ENCODE measurements at places on chromosomes 12 and 14. TPM values are rescaled to one million over a fixed set of nuclear protein-coding genes. Genes with fewer than 3 reads are reported as not detected.

CHURC1 gene
- 44.0 TPM for total RNA-seq

TUBA1C gene
- 523 TPM for total RNA-seq

RTL1 gene
- total RNA-seq: not detected

HOXC6 gene
- total RNA-seq: 0.58 TPM

TROAP gene
- total RNA-seq: 62.4 TPM

SYCP3 gene
- 0.25 TPM for total RNA-seq

DNA sequence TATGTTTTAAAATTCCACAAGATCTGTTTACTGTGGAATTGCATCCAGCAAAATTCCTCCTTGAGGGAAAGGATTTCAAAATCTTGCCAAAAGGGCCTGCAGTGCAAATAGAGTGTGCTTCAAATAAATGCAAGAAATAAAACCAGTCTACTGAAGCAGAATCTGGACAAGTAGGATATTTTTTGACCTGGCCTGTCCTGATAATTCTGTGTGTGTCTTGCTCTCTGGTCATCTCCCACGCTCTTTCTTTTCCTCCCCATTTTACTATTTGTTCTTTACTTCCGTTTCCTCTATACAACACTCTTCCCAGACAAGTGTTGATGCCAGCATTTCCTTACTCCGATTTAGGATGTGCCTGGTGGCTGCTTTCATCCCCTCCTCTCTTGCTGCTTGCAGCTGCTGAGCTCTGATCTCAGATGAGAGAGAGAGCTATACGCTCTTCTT is 115.9 kb downstream of the GPR135 start:
- DNase-seq: peak; percentile 58
- H3K4me3 ChIP-seq: no peak overlapping the region
- no peaks in the 10 kb centered on the region for H3K27me3 ChIP-seq
- peaks cover 6% of the 10 kb centered on the region for H3K4me1 ChIP-seq
- peaks cover 2% of the 10 kb centered on the region for H3K36me3 ChIP-seq

DNA sequence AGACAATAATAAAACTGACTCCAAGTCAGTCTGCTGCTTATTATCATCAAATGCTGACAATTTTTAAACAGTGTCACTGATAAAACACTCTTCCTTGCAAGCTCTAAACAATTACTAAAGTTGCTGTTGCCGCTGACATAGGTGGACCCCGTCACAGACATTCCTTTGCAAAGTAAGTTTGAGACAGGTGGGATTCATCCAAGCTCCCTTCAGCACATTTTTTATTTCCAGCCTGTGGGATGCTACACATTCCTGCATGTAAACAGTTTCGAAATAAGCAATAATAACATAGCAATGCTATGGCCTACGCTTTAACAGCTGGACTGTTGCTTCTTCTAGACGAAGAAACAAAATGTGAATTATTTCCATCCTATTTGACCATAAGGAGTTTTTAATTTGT is 85.4 kb upstream of the HIF1A start:
- no peak overlapping the region for H3K4me3 ChIP-seq
- H3K36me3 ChIP-seq: no peaks in the 10 kb centered on the region
- peaks cover 24% of the 10 kb centered on the region for H3K4me1 ChIP-seq
- H3K27me3 ChIP-seq: no peaks in the 10 kb centered on the region
- peak overlapping the region; percentile 74 for H3K27ac ChIP-seq
- DNase-seq: no peak

GRCh38 chr12:64931981-64932380 is 107.5 kb downstream of the TBC1D30 start:
- no peaks in the 10 kb centered on the region for H3K4me1 ChIP-seq
- DNase-seq: no peak
- H3K27ac ChIP-seq: no peak overlapping the region
- H3K36me3 ChIP-seq: no peaks in the 10 kb centered on the region

GRCh38 chr12:107134558-107134957 is 41.2 kb upstream of the CRY1 start:
- DNase-seq: no peak
- H3K27me3 ChIP-seq: no peaks in the 10 kb centered on the region
- no peak overlapping the region for H3K27ac ChIP-seq
- H3K4me3 ChIP-seq: no peak overlapping the region

DNA sequence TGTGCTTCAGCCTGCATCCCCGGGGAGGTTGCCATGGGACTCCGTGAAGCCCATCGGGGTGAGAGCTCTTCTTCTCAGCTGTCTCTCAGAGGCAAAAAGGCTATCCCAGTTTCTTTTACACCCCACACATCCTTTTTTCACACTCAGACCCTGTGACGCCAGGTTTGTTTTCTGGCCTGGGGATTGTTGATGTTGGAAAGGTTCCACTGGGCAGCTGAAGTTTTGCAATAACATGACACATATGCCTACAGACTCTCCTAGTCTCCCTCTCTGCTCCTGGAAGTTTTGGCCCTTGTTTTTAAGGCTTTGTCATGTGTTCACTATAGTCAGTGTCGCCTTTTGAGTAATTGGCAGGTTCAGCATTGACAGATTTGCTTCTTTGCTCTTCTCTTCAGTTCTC is 118.6 kb downstream of the SMOC1 start:
- peaks cover 3% of the 10 kb centered on the region for H3K4me1 ChIP-seq
- peaks cover 2% of the 10 kb centered on the region for H3K27me3 ChIP-seq
- peak; percentile 83 for DNase-seq
- H3K27ac ChIP-seq: no peak overlapping the region

GRCh38 chr14:54597795-54598443 is 31.0 kb downstream of the SAMD4A start:
- peak; percentile 54 for DNase-seq
- H3K4me3 ChIP-seq: no peak overlapping the region
- H3K4me1 ChIP-seq: peaks cover 44% of the 10 kb centered on the region
- H3K36me3 ChIP-seq: no peaks in the 10 kb centered on the region

GRCh38 chr14:91010153-91010533 is 50.3 kb downstream of the RPS6KA5 start:
- no peak overlapping the region for H3K4me3 ChIP-seq
- no peaks in the 10 kb centered on the region for H3K27me3 ChIP-seq
- no peaks in the 10 kb centered on the region for H3K4me1 ChIP-seq
- no peak for DNase-seq

DNA sequence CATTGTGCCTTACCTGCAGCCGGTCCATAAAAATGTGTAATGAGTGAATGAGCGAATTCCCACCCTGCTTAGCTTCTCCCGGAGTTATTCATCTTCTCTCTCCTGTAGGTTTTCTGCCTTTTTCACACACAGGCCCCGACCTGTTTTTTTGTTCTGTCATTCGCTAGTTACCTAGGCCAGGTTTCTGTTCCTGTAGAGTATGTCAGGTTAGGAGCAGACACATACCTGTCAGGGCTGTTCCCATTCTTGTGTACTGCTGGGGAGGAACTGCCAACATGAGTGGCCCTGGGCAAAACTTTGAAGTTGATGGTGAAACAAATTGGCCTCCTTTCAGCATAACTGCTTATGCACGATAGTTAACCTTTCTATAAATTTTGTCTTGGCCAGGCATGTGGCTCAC is 140.1 kb downstream of the SYNE2 start:
- H3K27me3 ChIP-seq: no peaks in the 10 kb centered on the region
- no peak overlapping the region for H3K4me3 ChIP-seq
- no peak overlapping the region for H3K27ac ChIP-seq

DNA sequence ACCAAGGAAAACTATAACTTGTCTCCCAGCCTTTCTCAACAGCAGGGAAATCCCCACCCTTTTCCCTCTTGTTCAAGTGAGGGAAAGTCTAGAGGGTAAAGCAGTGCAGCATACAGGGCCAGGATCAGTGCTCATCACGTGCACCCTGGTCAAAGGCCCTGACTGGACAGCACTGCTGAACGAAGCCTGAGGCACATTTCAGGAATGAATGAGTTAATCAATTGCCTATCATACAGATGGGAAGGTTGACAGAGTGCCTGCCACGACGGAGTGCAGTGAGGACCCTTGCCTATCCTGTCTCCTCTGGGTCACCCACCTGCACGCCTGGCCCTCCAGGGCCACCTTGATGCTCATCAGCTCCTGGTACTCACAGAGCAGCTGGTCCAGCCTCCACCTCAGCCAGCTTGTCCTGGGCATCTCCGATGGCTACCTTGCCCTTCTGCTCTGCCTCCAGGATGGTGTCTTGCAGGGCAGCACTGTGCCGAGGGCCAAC is 11.7 kb upstream of the KRT73 start:
- H3K4me1 ChIP-seq: no peaks in the 10 kb centered on the region
- H3K27ac ChIP-seq: no peak overlapping the region
- peaks cover 9% of the 10 kb centered on the region for H3K27me3 ChIP-seq
- no peak overlapping the region for H3K4me3 ChIP-seq

- H3K27ac ChIP-seq: no peak overlapping the region
- no peaks in the 10 kb centered on the region for H3K27me3 ChIP-seq
- no peak for DNase-seq
- no peaks in the 10 kb centered on the region for H3K4me1 ChIP-seq
- no peaks in the 10 kb centered on the region for H3K36me3 ChIP-seq
- no peak overlapping the region for H3K4me3 ChIP-seq
These were observed 1.4 kb downstream of the RIMBP2 start for GRCh38 chr12:130714591-130715149.

DNA sequence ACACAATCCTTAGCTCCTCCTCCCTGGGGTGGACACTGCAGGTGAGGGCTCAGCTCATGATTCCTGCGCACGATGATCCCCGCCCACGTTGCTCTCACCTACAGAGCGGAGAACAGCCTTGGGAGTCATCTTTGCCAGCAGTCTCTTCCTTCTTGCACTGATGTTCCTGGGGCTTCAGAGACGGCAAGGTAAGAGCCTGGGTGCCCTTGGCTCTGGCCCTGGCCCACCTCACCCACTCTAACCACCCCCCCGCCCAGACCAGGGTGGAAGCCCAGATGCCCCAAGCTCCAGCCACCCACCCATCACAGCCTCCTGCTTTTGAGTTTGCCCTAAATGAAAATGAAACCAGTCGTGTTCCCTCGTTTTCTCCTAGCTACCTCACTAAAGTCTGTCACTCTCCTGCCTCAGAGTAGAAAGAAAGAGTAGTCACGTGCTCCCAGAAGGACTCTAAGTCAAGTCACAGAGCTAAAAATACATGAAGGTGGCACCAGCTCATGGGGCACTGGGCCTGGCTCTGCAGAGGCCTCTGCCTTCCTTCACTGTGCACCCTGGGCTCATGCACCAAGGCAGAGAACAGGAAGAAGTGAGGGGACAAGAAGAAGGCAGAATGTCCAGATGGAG is 9.0 kb downstream of the TAPBPL start:
- H3K4me3 ChIP-seq: no peak overlapping the region
- no peak overlapping the region for H3K27ac ChIP-seq
- H3K27me3 ChIP-seq: no peaks in the 10 kb centered on the region
- H3K4me1 ChIP-seq: peaks cover 13% of the 10 kb centered on the region
- peaks cover 26% of the 10 kb centered on the region for H3K36me3 ChIP-seq

DNA sequence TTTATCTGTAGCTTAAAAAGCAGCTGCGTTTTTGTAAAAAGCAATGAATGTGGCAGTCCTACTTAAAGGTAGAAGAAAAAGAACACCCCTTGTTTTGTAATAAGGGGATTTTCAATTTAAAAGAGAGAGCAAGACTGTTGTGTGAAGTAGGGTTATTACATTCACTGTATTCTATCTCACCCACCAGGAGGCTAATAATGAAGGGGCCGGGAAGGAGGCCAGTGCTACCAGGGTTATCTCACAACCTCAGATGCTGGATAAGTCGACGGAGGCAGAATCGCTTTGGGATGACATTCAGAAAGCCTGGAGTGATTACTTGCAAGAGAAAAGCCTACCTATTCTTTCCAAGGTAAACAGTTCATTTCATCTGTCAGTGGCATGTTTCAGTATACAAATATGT is 97.7 kb downstream of the RMST start:
- H3K27ac ChIP-seq: no peak overlapping the region
- no peaks in the 10 kb centered on the region for H3K27me3 ChIP-seq
- peaks cover 9% of the 10 kb centered on the region for H3K4me1 ChIP-seq
- no peaks in the 10 kb centered on the region for H3K36me3 ChIP-seq
- H3K4me3 ChIP-seq: no peak overlapping the region
- DNase-seq: no peak

All from endothelial cell of umbilical vein (primary cell).